ENCODE measurements at places on chromosomes 16 and 17. TPM values are rescaled to one million over a fixed set of nuclear protein-coding genes. Genes with fewer than 3 reads are reported as not detected.

The ABCA6 gene
- total RNA-seq: 24.3 TPM

The HS3ST3B1 gene
- total RNA-seq: 1.6 TPM

The ZP2 gene
- total RNA-seq: 0.09 TPM

The AOC3 gene
- 6.9 TPM for total RNA-seq

The CX3CL1 gene
- 2.5 TPM for total RNA-seq

The SLC47A1 gene
- total RNA-seq: 0.71 TPM

The ASPHD1 gene
- 0.09 TPM for total RNA-seq

The B4GALNT2 gene
- total RNA-seq: under 0.01 TPM

The ITGAD gene
- total RNA-seq: 0.04 TPM

The CDH15 gene
- total RNA-seq: 121 TPM

GRCh38 chr17:41535764-41536481, 7.8 kb upstream of the KRT19 start:
- DNase-seq: no peak

- peak; percentile 69 for DNase-seq
Observed at GRCh38 chr17:72338847-72339790, 218.3 kb downstream of the SOX9 start.

DNA sequence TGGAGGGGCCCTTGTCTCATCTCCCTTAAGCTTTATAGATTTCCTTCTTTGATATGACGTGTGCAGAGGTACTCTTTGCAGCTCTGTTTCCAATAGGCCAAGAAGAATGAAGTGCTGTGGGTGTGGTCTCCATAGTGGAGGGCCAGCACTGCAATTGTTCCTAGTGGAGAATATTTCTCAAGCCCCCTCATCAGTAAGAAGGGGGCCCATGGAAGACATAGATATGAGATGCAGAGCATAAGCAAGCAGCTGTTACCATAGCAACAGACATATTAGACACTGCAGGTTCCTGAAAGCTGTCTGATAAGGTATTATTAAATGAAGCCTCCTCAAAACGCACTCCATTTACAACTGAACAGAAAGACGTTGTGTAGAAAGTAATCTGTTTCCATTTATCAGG, 240.7 kb downstream of the ZFHX3 start:
- DNase-seq: no peak

- no peak for DNase-seq
Observed at GRCh38 chr16:65244787-65245186, 122.9 kb upstream of the CDH11 start.

DNA sequence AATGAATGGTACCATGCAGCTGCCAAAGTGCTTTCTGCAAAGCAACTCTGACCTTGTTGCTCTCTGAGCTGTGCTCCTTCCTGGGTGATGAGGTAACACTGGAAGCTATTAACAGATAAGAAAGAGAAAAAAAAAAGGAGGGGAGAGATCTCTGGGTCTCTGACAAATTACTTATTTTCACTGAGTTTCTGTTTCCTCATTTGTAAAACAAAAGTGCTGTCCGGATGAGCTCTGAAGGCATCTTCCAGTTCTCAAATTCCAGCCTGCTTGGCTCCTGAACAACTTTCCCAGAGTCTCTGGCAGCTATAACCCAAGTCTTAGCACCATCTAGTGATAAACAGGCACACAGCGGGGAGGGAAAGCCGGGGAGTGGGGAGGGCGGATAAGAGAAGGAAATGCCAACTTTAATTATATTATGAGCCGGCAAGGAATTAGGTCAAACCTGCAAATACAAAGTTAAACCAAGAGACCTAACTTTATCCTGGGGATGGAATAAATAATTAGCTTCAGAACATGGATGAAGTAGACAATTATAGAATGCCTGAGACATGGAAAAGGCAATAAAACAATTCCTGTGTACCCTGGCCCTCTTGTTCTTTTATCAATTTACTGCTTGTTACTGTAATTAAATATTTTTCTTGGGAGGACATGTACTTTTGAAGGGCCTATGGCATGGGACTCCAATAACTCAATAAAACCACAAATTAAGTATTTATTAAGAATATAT, 61.3 kb upstream of the KIFC3 start:
- peak; percentile 96 for DNase-seq

- no peak for DNase-seq
Observed at GRCh38 chr17:20257008-20257407, 210.3 kb downstream of the LGALS9B start.

GRCh38 chr16:75216127-75216526, 2.7 kb upstream of the CTRB1 start:
- no peak for DNase-seq

GRCh38 chr16:68825427-68825826, 17.9 kb upstream of the TANGO6 start:
- no peak for DNase-seq

DNA sequence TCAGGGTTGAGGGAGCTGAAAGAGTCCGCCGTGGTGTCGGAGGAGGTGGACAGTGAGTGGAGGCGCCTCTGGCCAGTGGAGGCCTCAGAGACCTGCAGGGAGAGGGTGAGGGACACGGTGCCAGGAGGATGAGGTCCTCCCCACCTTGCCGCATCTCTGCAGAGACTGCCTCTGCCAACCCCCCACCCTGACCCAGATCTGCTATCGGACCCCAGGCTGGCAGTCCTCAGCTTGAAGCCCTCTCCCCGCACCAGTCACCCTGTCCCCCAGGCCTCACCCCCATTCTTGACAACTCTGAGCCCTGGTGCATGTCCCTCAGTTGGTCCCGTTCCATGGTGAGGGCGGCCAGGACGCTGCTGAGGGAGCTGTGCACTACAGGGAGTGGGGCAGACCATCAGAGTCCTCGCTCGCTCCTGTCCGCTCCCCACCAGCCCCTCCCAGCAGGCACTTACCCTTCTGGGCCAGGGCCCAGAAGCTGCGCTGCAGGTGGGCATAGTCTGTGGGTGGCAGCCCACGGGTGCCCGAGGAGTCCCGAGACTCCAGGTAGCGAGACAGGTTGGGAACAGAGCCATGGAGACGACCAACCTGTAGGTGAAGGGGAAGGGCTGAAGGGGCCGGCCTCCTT, 5.4 kb downstream of the OSBPL7 start:
- DNase-seq: no peak

GRCh38 chr16:69465881-69466280, 41.5 kb downstream of the CYB5B start:
- DNase-seq: no peak

- no peak for DNase-seq
Observed at GRCh38 chr16:89133457-89134127, 38.0 kb upstream of the CDH15 start.

DNA sequence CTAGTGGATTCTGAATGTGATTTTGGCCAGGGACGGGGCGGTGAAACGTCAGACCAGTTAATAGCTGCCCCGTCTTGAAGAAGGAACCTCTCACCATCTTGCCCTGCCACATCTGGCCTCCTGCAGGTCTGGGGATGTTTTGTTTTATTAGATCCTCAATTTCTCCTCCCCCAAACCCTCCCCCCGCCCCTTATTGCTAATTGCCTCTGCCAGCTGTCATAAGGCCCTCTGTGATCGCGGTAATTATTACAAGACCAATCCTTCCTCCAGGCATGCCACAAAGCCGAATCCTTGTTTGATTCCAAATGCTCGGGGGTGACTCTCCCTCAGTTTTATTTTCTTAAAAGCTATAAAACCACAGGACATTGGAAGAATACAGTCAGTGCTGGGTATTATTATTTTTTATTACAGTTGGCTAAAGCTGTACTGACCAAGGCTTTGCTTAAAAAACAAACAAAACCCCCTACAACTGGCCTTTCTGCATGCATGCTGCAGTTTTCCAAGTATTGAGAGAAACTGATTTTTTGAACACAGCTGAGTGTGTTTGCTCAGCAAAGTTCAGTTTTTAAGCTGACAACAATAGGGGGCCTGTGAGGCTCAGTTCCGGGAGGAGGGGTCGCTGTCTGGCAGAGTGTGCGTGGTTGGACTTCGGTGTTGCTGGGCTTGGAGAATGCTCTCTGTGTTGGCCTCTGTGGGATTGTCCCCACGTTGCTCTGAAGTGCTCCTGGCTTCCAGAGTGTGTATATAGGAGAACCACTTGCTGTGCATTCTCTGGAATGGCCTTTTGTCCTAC, 1.7 kb downstream of the KSR1 start:
- peak; percentile 67 for DNase-seq

GRCh38 chr17:6043405-6043804, 26.8 kb upstream of the WSCD1 start:
- DNase-seq: no peak

- DNase-seq: no peak
Observed at GRCh38 chr16:11010575-11011221, 66.3 kb downstream of the CLEC16A start.

- DNase-seq: no peak
Observed at GRCh38 chr16:6600167-6600566, 732.5 kb upstream of the RBFOX1 start.

- DNase-seq: no peak
Observed at GRCh38 chr17:58252141-58252540, 13.8 kb downstream of the LPO start.

GRCh38 chr16:67884684-67885083, at the start of gene NRN1L:
Gene NRN1L, plus strand, starts transcription at chr16:67884885. Its CDS starts 19 bp downstream, at chr16:67884904.
- DNase-seq: peak; percentile 94

DNA sequence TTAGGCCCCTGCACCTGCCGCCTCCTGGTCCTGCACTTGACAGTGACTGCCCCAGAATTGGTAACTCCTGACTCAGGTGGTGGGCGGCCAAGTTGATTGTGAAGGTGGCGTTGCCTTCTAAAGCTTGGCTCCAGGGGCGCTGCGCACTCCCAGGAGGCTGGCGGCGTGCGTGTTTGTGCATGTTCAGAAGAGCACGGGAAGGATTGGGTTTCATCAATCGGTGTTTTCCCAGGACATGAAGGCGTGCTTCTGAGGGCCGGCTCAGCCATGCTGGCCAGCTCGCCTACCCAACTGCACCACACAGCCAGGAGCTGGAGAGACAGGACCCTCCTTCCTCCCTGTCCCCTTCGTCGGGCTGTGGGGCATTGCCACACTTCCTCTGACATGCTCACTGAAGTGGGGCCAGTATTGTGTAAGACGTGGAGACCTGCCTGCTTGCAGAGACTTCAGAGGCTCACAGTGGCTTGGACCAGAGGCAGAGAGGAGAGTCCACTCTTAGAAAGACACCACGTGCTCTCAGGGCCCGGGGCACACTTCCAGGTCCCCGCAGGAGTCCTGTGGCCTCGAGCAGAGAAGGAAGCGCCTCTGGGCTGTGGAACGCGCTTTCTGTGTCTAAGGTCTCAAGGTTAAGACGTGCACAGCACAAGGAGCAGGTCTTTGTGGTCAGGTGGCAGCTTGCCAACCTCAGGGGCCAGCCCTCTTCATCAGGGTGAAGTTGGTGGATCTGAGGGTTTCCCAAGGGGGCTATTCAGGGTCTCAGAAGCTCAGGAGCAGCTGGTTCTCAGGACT, 2.8 kb downstream of the RAB40C start:
- no peak for DNase-seq

DNA sequence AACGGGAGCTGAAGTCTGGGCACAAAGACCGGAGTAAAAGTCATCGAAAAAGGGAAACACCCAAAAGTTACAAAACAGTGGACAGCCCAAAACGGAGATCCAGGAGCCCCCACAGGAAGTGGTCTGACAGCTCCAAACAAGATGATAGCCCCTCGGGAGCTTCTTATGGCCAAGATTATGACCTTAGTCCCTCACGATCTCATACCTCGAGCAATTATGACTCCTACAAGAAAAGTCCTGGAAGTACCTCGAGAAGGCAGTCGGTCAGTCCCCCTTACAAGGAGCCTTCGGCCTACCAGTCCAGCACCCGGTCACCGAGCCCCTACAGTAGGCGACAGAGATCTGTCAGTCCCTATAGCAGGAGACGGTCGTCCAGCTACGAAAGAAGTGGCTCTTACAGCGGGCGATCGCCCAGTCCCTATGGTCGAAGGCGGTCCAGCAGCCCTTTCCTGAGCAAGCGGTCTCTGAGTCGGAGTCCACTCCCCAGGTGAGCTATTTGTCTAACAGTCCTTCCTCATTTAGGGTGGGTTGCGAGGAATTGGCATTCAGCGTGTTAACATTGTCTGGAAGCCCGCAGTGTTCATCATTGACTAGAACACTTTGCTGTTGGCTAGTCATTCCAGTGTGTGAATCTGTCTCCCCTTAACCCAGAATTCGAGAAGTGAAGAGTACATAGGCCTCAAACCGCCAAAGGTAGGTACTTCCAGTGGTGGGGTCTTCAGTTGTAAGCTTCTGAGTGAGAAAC, 1.5 kb downstream of the CDK12 start:
- DNase-seq: peak; percentile 12

DNA sequence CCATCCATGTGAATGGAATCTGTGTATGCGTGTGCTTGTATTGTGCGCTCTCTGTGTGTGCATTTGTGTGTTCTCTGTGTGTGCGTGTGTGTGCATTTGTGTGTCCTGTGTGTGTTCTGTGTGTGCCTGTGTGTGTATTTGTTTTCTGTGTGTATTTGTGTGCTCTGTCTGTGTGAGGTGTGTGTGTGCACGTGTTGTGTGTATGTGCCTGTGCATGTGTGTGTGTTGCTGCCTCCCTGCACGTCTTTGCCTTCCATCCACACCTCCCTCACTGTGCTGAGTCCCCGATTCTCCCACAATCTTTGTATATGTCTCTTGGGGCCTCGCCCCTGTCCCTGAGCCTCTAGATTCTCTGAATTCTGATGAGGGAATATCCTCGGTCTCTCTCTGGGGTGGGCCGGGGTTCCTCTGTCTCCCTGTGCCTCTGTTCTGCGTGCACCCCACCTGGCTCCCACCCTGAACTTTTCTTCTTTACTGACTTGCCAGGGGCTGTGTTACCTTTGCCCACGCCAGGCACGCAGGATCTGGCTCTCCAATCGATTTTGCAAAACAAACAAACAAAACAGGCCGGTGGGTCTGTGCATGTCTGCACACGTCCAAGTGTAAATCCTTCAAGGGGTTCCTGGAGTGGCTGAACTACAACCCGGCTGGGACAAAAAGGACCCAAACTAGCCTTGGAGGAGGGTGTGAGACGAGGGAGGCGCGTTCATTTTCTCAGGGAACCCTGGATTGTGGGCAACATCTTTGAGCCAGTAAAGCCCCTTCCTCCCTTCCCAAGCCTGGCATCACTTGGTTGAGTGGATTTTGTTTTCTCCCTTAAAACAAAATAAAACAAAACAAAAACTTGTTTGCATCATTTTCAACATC, 8.1 kb upstream of the FOXF1 start:
- DNase-seq: no peak

GRCh38 chr17:19495828-19496528, 37.7 kb upstream of the SLC47A1 start:
- DNase-seq: no peak

DNA sequence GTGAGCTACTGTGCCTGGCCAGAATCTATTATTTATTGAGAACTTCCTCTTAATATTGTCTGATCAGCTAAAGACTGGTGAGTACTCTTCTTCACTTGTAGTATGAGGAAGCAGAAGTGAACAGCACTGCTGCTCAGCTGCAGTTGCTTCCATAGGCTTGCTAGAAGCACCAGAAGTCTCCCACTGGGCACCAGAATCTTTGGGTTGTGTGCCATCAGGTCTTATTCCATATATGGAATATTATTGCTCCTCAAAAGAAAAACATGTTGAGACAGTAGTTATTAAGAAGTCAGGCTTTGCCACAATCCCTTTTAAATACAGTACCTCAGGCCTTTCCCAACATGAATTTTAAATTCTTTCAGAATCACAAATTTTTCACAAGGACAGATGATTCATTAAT, 17.2 kb downstream of the SNTB2 start:
- DNase-seq: no peak

DNA sequence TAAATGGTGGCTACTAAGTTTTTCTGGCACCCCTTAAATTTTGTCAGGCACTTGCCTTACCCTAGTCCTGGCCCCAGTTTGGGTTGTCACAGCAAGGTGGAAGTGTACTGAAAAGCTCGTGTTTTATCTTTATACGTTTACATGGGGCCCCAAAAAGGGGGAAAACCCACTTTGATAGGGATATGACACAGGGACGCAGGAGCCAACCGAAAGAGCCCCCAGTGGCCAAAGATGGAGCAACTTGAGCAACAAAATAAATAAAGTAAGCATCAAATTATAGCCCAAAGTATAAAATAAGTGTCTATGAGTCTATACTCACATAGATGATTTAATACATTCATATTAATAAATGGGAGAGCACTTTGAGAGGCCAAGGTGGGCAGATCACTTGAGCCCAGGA, 5.0 kb upstream of the CETP start:
- DNase-seq: no peak

Data from muscle of leg (tissue), 16 donors.